HTR-8/SVneo (cell line): ENCODE measurements at places on chromosomes 6 and 20.

- peak; percentile 73 for DNase-seq
Measured at GRCh38 chr6:31651602-31652191, 764 bp downstream of the BAG6 start.

DNA sequence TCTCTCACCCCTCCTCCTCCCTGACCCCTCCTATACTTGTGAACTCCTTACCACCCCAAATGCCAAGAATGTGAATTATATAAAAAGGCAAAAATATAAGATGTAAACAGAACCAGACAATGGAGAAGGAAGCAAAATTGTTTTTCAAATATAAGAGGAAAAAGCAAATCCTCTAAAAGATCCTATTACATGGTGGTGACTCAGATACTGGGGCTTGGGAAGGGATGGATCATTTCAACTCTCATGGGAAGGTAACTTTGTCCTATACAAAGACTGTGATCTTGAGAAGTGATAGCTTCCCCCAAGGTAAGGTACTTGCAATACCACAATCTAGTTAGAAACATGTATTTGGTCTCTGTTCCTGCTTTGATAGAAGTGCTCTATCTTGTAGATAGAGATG lies 24.6 kb upstream of the TNFRSF21 start:
- DNase-seq = no peak

DNA sequence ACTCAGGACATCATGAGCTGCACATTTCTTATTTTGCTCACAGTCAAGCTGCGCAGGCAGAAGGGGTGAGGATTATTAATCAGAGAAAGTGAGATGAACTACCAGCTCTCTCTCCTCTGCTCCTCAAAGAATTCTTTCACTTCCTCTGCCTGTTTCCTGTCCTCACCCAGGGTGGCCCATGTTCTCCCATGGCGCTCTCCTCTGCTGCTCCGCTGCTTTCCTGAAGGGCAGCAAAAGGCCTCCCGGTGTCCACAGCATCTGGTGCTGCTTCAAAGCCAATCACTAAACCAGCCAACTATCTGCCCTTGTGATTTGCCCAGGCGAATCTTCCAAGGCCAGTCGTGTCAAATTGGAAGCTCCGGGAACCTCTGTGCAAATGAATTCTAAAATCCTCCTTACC lies 324.2 kb downstream of the TPBG start:
- DNase-seq = no peak

- DNase-seq = no peak
Measured at GRCh38 chr6:168581236-168581635, 140.3 kb downstream of the SMOC2 start.

GRCh38 chr6:11604836-11605506 lies 67.4 kb downstream of the TMEM170B start:
- no peak for DNase-seq

- DNase-seq = peak; percentile 48
Measured at GRCh38 chr6:3438190-3439167, 18.4 kb downstream of the SLC22A23 start.

DNA sequence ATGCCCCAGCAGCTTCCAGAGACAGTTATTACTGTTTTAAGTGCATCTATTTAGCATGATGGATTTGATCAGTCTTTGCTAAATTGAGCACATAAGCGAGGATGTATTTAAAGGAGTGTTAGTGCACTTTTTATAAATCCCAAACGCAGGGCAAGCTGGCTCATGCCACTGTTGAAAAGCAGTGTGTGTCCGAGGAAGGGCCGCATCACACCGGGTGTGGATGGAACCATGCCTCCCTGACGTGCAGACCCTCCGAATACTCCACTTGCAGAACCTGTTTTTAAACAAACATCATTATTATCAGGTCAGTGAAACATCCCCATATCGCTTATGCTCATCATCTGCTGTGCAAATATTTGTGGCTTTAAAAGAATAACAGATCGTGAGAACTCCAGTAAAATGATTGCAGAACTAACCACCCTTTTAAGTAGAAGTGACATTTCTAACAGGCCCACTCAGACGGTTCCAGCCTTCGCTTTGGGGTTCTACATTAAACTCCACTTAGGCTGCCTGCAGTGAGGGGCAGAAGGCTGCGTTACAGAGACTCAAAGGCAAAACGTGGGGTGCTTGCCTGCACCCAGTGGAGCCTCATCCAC lies 190.1 kb downstream of the CDH4 start:
- DNase-seq = no peak

DNA sequence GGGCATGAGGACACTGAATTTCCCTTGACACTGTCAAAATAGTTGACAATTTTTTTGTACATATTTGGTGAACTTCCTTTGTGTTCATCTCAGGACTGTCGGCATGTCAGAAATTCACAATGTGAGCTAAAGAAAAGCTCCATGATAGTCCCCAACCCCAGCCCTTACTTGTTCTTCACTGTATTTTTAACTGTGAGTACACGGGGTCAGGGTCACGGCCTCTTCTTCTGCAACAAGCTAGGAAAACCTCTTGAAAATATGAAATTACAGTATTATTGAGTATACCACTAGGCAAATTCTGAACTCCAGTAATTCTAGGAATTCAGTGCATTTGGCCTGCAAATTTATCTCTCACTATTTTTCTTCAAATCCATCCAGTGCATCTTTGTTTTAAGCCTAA lies 199.4 kb downstream of the SLC24A3 start:
- DNase-seq = no peak

DNA sequence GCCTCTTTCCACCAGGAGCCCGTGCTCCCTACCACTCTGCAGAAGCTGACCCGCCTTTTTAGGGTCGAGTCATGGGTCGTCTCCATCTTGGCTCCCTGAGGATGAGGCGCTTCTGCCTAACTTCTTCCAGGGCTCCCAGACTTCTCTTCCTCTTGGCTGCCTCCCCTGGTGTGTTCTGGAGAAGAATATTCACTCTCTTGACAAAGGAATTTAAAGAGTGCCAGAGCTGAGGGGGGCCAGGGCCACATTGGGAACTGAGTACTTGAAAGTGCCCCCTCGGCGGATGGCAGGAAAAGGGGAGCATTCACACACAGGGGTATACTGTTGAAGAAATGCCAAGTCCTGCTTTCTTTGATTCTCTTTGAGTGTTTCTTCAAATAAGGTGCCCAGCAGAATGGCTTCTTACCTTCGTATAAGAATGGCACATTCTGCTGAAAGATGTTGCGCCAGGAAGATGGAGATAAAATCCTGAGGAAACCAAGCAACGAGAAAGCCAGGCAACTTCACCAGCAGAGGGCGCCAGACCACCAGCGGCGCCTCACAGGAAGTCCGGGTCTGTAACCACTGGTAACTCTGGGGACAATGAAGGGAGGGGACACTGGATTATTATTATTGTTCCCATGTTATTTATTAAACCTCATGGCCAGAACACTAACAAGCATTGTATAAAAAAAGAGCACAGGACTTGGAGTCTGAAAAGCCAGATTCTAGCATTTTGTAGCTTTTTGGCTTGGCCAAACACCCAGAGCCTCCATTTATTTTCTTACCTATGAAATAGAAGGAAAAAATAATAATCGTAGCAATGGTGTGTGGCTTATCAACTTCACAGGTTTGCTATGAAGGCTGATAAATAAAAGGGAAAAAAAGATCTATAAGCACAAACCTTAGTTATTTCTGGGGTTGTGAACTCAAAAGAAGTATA lies 176.7 kb downstream of the HACE1 start:
- DNase-seq = peak; percentile 53

- DNase-seq = no peak
Measured at GRCh38 chr20:59074456-59074855, 31.9 kb upstream of the PRELID3B start.

DNA sequence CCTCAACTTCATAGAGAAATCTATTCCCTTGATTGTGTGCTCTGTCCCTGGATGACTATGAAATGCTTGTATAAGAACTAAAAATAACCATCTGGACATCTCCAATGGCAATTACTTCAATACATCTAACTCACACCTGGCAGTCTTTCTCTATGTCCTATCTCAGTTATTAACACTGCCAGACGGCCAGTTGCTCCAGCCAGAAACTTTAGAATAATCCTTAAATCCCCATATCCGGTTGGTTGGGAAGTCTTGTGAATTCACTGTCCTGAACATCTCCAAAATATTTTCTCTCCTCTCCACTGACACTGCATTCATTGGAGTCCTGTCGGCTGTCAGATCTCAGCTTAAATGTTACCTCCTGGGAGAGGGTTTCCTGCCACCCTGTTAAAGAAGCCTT lies 12.2 kb upstream of the LAMA2 start:
- DNase-seq = no peak

GRCh38 chr20:44435630-44436335 lies 39.9 kb upstream of the TTPAL start:
- no peak for DNase-seq

- no peak for DNase-seq
Measured at GRCh38 chr20:48432494-48432832, 395.3 kb downstream of the PREX1 start.

DNA sequence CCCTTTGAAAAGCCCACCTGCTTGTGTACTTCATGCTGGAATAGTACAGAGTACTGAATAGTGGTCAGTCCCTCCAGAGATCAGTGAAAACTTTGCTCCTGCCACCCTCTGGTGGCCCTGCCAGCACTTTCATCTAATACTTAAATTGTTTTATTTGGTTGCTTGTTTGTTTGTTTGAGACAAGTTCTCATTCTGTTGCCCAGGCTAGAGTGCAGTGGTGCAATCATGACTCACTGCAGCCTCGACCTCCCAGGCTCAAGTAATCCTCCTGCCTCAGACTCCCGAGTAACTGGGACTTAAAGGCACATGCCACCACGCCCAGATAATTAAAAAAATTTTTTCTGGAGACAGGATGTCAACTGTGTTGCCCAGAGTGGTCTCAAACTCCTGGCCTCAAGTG lies 9.1 kb downstream of the FAM83D start:
- peak; percentile 45 for DNase-seq

GRCh38 chr20:53652090-53652858 lies 58.6 kb upstream of the ZNF217 start:
- DNase-seq = no peak

- no peak for DNase-seq
Measured at GRCh38 chr6:64505312-64505711, 869.7 kb downstream of the PHF3 start.

DNA sequence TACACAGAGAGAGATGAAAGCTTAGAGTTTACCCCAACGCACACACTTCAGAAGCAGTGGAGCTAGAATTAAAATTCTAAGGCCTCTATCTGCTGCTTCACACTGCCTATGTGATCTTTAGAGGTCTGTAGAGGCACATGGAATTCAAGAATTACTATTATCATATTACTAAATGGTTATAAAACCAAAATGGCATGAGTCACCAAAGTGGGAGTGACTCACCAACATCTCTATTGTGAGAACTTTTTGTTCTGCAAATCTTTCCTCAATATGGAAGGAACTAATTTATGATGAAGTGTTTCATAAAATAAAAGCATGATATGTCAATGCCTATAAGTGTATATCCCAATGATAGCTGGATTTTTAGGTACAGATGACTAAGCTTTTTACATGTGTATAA lies 28.5 kb upstream of the TMEM244 start:
- DNase-seq = peak; percentile 20

DNA sequence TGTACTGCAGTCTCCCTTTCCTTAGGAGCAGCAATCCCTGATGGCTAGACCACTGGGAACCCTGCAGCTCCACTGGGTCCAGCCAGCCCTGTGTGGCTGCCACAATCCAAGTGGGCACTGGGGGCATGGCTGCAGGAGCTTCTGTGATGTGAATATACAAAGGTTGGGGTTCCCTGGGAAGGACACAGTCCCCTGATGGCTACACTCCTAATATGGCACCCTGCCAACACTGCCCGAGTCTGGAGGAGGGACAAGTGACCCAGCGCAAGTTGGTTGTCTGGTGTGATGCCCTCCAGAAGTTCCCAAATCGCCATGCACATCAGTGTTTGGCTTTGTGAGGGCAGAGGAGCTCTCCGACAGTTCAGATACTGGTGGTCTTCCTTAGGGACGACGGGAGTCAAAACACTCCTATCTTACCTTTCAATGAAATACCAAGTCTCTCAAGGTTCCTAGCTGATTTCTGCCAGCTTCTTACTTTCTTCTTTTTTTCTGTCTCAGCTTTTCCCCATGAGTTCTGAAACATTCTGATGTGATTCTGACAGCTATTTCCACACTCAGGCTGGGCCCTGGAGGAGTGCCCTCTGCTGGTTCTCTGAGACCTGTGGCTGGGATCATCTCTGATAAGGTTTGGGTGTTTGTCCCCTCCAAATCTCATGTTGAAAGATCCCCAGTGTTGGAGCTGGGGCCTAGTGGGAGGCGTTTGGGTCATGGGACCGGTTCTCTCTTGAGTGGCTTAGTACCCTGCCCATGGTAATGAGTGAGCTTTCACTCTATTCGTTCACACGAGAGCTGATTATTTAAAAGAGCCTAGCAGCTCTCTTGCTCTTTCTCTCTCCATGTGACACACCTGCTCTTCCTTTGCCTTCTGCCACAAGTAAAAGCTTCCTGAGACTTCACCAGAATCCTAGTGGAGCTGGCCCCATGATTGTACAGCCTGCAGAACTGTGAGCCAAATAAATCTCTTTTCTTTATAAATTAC lies 15.5 kb upstream of the ZFP57 start:
- peak; percentile 39 for DNase-seq

- no peak for DNase-seq
Measured at GRCh38 chr20:50636601-50637540, 54.5 kb downstream of the RIPOR3 start.

DNA sequence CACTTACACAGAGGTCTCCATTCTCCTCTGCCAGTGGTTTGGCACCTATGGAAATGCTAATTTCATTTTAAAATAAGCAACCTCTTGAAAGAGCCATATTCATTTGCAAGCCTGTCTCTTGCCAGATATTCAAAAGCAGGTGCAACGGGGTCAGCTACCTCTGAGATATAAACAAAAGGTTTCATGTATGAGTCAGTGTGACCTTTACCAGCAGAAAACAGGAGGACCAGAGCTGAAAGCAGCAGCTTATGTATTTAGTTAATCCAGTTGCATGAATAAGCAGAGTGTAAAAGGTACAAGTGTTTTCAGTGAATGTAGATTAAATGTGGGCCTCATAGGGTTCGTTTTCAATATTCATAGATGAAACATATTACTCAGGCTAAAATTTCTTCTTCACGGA lies 56.0 kb downstream of the TENT5A start:
- DNase-seq = no peak
